Dorsolateral prefrontal cortex (tissue), 122 donors: ENCODE measurements at places on chromosomes 2 and 18.

DNA sequence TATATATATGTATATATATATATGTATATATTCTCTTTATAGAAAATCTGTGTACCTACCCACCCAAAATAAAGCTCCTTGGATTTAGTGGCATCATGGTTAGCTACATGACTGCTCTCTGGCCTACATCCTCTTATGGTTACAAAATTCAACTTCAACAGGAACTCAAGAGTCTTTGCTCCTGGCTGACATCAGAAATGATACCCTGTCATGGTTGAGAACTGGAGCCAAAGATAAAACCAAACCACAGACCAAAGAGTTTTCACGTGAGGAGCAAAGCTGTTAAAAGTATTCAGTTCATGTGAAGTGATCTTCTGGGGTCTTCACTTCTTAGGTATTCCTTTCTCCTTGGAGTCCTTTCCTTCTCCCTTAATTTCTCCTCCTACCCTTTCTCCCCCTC, 476.3 kb downstream of the SOX11 start:
- DNase-seq: no peak

- no peak for DNase-seq
These were observed 139.8 kb downstream of the LTBP1 start for GRCh38 chr2:33086400-33087015.

DNA sequence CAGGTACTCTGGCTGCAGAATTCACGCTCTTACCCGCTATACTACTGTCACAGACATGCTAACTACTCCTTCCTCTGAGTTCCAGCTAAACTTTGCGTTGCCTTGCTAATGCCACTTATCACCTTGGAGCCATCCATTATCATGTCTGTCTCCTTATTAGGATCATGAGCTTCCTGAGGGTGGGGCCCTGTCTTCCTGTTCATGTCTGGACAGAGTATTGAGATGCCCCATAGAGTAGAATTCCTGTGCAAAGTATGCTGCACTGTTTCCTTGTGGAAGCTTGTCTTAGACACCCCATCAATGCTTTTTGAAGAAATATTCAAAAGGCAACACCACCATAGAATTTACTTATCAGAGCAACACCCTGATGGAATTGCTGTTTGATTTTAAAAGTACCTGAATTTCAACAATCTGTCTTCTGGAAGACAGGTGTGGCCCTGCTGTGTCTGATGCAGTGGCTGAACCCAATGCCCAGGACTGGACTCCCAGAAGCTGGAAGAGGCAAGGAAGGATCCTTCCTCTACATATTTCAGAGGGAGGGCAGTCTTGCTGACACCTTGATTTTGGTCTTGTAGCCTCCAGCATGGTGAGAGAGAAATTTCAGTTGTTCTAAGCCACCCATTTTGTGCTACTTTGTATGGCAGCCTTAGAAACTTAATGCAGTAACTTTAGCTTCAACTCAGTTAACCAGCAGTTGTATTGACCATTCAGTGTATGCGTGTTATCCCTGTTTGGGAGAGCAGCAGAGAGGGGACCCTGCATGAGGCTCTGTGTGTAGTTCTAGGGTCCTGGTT, 5.6 kb downstream of the LAMA3 start:
- DNase-seq: no peak

GRCh38 chr2:196966061-196966460, 39.6 kb upstream of the PGAP1 start:
- DNase-seq: no peak

DNA sequence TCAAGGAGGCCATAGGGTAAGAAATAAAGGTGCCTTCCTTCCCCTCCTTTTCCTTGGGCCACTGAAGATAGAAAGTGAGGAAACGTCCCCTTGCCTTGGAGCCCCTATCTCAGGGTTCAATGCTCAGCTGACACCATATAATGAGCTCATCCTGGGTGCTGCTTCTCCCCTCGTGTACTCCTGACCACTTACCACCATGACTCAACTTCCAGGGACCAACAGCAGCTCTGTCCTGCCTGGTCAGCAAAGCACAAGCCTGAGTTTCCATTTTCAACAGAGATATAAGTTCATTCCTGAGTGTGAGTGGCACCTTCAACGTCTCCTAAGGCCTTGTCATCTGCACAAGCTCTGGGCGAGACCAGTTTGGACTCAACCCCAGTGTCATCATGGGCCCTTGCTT, 151.2 kb downstream of the CAPN13 start:
- no peak for DNase-seq

- DNase-seq: no peak
These were observed 59.6 kb downstream of the NCK2 start for GRCh38 chr2:105804266-105804665.
